Cardiac septum (tissue), 1 donor: ENCODE measurements at places on chromosomes 3 and 15. TPM values are rescaled to one million over a fixed set of nuclear protein-coding genes. Genes with fewer than 3 reads are reported as not detected.

Gene ZDHHC23
- total RNA-seq, result 2.9 TPM

Gene ATP13A5
- total RNA-seq, result not detected

Gene FEZF2
- total RNA-seq, result not detected

Gene SEMA3G
- 15.3 TPM for total RNA-seq

Gene CCDC39
- total RNA-seq, result not detected

Gene SPATA12
- total RNA-seq, result not detected

Gene CERS3
- total RNA-seq, result 0.24 TPM

Gene ASTE1
- 3.2 TPM for total RNA-seq

Gene CAPN3
- total RNA-seq, result 14.8 TPM

Gene SERPINI2
- total RNA-seq, result 0.46 TPM

- no peak for DNase-seq
Observed at GRCh38 chr3:193572426-193572908, 17.8 kb upstream of the ATP13A4 start.

DNA sequence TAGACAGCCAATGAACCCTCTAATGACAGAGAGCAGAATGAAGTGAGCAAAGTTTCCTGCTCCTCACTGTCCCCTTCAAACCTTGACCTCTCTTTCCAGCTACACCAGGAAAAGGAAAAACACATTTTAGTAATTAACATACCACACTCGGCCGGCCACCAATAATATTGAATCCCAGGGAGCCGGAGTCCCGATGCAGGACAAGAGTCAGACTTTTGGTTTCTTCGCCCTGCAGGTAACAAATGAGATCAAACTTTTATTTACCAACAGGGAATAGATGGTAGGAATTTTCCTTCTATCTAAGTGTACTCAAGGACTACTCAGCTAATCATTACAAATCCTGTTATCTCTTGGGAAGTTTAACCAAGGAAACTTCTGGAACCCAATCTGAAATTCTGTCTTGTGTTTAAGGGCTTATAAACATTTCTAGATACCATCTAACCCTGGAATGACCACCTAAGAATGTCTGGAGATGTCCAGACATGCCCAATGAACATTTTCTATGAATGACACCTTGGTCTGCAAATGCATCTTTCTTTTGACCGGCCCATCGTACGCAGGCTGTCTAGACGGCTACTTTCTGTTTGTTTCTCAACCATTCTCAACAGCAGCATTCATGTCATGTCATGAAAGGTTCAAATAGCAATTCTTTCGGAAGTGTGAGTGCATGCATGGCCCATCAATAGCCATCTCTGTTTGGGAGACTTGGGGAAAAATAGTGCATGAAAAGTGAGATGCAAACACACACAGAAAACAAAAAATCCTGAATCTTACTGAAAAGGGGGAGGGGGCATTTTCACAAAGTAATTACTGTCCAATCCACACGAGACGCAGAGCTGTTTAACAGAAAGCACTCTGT, 16.1 kb downstream of the PDZRN3 start:
- DNase-seq, result no peak

- no peak for DNase-seq
Observed at GRCh38 chr3:67294341-67294740, 296.2 kb downstream of the KBTBD8 start.

- DNase-seq, result no peak
Observed at GRCh38 chr3:97161169-97161568, 346.8 kb downstream of the EPHA6 start.

DNA sequence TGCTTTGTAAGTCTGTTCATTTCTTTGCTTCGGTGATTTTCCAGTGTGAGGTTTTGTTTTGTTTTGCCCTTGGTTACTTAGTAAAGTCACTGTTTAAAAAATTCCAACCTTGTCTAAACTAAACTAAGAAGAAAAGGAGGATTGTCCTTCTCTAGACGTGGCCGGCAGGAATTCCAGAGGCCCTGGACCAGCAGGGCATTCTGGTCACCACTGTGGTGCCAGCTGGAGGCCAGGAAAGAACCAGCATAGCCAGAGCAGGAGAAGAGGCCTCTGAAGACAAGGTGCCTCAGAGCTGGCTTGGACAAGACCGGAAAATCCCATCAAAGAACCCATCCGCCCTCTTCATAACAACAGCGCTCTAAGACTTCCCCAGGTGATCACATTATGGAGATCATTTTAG, 8.2 kb downstream of the PLOD2 start:
- DNase-seq, result no peak

DNA sequence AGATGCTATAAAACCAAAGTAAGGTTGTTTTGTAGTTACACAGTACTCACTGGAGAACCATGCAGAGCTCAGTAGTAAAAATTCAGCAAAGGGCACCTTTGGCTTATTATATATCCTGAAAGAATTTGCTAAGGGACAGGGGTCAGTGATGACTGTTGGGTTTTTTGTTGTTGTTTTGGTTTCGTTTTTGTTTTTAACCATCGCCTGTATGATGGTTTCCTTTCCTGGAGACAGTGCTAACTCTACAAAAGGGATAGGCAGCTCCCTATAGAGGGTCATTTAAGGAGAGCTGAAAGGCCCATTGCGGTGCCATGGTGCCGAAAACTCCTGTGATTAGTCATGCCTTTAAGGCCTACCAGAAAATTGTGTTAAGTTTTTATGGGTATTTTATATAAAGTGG, 118.2 kb upstream of the GOLIM4 start:
- no peak for DNase-seq

GRCh38 chr3:17741621-17742101, 770 bp downstream of the TBC1D5 start:
- no peak for DNase-seq

DNA sequence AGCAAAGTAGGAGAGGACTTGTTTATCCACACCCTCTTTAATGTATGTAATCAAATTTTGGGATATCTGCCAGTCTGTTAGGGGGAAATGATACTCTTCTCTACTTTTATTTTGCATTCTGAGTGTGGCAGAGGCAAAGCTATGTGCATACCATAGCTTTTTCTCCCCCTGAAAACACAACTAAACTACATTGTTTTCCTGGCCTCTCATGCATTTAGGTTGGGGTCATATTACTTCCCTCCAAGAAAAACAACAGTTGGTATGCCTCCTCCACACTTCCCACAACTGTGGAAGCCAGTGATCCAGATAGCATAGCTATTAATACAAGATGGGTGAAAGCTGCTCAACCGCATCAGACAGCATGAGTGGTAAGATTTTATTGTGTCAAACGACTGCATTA, 6.9 kb downstream of the RPL15 start:
- DNase-seq, result no peak

GRCh38 chr15:27095886-27096624, 125.1 kb downstream of the GABRG3 start:
- no peak for DNase-seq

GRCh38 chr3:42216302-42216701, 49.7 kb downstream of the CCK start:
- no peak for DNase-seq

DNA sequence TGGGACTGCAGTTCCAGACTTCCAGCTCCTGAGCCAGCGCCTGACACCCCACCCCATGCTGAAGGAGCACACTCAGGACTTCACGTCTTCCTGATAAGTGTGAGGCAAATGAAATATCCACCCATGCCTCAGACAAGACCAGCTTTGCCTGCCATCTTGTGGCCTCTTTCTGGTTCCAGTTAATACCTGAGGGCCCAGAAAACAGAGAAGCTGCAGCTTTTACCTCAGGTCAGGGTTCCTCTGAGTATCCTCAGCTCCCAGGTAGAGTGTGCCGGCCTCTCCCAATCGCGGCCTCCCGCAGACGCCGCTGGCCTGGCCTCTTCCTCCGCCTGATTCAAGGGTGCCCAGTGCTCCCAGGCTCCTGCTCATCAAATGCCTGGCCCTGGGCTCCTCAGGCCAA, 5.1 kb upstream of the KLHL6 start:
- DNase-seq, result peak; percentile 70

DNA sequence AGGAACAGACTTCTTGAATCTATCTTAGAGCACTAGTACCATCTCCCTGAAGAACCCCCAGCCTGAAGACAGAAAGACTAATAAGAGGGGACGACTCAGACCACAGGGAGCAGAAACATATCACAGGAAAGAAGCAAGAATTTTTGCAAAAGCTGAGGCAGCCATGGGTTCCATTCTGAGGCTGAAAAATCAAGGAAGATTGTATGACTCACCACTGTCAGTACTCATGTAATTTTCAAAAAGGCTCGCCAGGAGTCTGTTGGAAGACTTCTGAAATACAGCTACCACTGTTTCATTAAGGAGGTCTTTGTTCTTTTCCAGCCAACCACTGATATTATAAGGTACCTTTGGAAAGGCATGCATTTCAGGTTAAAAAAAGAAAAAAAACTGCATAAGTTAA, 47.5 kb downstream of the MYH15 start:
- no peak for DNase-seq

DNA sequence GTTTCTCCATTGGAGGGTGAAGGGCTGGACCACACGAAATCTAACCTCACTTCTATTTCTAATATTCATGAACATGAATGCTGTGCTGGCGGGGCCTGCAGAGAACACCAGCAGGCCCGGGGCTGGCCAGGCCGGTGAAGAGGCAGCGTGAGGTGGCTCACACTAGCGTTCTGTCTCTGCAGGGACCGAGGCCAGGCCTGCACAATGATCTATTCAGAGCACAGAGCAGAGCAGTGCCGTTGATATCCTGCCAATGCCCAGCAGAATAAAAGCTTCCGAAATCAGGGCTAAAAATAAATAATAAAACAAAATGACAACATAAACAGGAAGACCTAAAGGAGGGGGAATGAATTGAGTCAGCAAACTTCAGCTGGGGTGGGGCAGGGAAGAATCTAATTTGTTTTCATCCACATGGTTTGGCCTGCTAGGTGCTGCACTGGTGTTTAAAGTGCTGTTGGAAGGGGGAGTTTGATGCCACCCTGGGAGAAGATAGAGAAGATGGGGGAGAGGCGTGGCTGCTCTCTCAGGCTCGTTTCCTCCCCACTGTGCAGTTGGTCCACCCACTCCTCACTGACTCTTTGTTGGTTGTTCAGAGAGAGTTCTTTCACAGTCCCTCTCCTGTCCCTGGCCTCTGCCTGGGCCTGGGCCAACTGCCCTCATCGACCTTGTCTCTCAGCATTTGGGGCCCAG, 837.1 kb downstream of the AGBL1 start:
- peak; percentile 86 for DNase-seq

DNA sequence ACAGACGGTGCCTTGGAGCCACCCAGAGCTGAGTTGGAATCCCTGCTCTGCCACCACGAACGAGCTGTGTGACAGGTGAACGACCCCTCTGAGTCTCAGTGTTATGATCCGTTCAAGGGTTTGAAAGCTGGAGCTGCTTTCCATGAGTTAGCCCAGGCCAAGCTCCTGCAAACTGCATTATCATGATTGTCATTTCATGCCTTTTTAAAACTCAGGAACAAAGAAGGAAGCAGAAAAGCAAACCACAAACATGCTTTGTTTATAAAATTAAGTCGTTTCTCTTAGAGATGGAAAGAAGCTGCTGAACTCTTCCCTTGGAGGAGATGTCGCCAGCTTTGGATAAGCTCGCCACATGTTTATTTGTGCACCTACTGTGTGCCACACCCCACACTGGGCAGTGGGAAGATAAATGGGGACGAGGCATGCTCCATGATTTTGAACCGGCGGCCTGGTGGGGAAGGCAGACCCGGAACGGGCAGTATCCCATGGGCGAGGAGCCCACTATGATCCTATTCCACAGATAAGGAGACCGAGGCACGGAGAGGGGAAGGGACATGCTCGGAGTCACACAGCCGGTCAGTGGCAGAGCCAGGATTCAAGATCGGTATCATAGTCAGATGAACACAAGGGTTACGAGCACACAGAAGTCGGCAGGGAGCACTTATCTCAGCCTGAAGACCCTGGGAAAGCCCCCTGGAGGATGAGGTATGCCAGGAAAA, 15.9 kb downstream of the HRH1 start:
- peak; percentile 33 for DNase-seq
